Colonic mucosa (tissue), 4 donors: ENCODE measurements at places on chromosomes 2 and 18. TPM values are rescaled to one million over a fixed set of nuclear protein-coding genes. Genes with fewer than 3 reads are reported as not detected.

The RNF152 gene
- 29.8 TPM for total RNA-seq

The AP1S3 gene
- 8.8 TPM for total RNA-seq

The NXPH2 gene
- total RNA-seq, result not detected

The CIDEA gene
- total RNA-seq, result not detected

The C2orf69 gene
- total RNA-seq, result 17.8 TPM

The ANKRD62 gene
- total RNA-seq, result 0.40 TPM

The CRYGC gene
- not detected for total RNA-seq
